ENCODE measurements at places on chromosomes 16 and 17. TPM values are rescaled to one million over a fixed set of nuclear protein-coding genes. Genes with fewer than 3 reads are reported as not detected.

The RNPS1 gene
- total RNA-seq: 84.7 TPM

GRCh38 chr17:4449736-4450135 lies 16.0 kb downstream of the SPNS3 start:
- DNase-seq: no peak

DNA sequence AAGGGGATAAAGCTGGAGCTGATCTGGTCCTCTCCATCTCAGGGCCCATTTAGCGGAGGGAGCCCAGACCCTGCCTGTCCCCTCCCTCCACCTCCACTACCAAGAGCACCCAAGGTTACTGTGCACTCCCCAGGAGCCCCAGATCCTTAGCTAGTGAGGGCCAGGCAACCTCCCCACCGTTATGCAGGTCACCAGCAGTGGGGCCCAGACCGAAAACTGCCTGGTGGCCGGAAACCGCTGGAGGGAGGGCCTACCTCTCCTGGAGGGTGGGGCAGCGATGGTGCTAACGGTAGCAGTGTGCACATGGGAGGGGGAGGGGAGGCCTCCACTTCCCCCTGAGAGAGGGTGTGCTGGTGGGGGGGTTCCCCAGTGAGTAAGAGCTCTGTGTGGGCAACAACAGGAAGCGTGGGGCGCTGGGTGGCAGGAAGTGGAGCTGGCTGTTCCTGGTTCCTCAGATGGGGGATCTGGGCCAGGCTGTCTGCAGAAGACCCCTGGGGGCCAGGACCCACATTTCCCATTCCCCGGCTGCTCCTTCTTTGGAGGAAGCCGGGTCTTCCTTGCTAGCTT lies 4.4 kb downstream of the FMNL1 start:
- peak; percentile 39 for DNase-seq

DNA sequence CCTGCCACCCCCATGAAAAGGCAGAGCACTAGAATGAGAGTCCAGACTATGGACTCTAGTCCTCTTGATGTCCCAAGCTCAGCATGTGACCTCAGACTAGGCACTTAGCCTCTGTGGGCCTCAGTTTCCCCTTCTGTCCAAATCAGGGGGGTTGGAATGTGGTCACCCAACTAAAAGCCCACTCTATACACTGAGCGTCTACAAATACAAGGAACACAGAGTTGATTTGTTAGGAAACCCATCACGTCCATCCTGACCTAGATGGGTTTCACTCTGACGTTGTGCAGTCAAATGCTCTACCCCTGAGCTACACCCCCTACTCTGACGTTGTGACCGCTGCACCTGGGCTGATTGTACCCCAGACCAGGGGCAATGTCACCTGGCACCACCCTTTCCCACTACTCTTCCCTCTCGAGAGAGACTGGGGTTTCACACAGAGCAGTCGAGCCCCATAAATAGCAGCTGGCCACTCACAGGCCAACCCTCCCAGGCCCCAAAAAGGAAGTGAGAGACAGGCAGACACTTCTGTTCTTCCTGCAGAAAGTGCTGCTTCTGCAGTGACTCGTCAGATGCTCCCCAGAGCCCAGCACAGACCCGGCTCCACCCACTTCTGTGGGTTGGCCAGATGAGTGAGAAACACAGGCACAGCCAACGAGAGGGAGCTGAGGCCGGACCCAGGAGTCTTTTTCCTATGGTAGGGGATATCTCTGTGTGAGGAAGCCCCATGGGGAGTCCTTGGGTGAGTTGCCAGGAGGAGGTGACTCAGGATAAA lies 16.1 kb upstream of the TNFRSF13B start:
- peak; percentile 46 for DNase-seq

The DOK4 gene
- 17.6 TPM for total RNA-seq

GRCh38 chr16:2233872-2234812 lies 2.1 kb upstream of the DNASE1L2 start:
- no peak for DNase-seq

The CNTNAP4 gene
- not detected for total RNA-seq

GRCh38 chr17:42284024-42284369 lies 4.3 kb upstream of the STAT5A start:
- DNase-seq: no peak

The BCL6B gene
- not detected for total RNA-seq

DNA sequence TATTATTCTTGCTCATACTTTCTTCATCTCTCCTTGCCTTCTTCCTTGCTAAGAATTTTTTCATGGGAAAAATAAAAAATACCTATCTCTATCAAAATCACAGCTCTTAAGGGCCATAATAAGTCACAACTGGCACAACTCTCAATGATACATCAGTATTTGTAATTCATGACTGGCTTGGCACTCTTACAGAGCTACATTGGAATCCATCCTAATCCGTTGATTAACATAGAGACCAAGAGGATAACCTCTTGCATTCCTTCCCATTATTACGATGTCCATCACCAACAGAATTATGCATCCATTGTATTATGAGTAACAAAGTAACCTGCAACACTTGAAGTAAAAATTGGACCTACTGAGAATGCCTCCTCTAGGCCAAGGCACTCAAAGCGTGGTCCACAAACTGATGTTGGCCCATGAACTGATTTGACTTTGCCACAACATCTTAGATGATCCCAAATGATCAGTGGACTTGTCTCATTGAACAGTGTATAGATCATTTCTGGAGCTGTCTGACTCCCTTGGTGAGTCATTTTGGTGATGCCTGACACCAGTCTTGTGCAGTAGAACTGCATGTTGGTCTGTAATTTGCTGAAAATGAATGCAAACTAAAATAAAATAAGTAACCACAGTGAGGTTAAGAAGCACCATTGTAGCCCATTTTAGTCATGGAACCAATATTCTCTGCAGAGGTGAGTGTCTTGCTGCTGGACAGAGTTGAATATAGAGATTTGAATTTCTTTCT lies 163.2 kb downstream of the AXIN2 start:
- DNase-seq: no peak

GRCh38 chr17:66829883-66830282 lies 5.0 kb upstream of the CACNG5 start:
- DNase-seq: no peak

DNA sequence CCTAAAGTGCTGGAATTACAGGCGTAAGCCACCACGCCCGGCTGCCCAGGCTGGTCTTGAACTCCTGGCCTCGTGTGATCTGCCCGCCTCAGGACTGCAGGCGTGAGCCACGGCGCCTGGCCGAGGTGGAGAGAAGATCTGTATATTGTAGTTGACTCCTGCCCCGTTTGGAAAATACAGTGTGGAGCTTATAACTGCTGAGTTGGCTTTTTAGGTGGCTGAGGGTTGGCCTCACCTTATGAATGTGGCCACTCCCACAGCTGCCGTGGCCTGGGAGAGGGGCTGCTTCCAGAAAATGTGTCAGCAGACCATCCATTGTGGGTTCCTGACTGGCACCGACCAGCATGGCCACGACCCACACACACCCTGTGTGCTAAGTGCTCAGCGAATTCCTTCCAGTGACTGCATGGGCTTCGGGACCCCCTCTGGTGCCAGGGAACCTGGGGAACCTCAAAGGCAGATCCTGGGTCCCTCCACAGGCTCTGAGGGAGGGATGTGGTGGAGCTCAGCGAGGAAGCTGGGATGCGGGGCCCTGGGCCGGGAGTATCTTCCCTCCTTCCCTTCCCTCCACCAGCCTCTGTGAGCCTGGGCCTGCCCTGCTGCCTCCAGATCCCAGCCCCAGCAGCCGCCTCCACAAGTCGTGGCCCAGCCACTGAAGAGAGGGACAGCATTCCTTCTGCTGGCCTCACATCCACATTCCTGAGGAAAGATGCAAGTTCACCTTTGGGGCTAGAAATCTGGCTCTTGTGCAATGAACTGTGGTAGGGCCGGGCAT lies 10.9 kb upstream of the RAB11FIP3 start:
- DNase-seq: peak; percentile 67

The TBC1D3K gene
- total RNA-seq: not detected
